CD4-positive, alpha-beta T cell (primary cell): ENCODE measurements at places on chromosomes 2 and 18.

- DNase-seq = no peak
- no peaks in the 10 kb centered on the region for H3K27me3 ChIP-seq
- H3K27ac ChIP-seq = no peak overlapping the region
- H3K36me3 ChIP-seq = no peaks in the 10 kb centered on the region
These were observed 12.5 kb downstream of the HDLBP start for GRCh38 chr2:241302759-241303651.

- peak within 1 kb of the TSS; percentile 53 for H3K4me3 ChIP-seq
- peak; percentile 81 for DNase-seq
- peaks cover 22% of the 10 kb centered on the region for H3K36me3 ChIP-seq
- H3K4me1 ChIP-seq = peaks cover 87% of the 10 kb centered on the region
- H3K27ac ChIP-seq = peak within 1 kb of the TSS; percentile 62
These were observed at the start of gene DUSP28 for GRCh38 chr2:240560084-240560479. DUSP28 (plus strand) TSS chr2:240560357; CDS start chr2:240560685, 328 bp downstream.

DNA sequence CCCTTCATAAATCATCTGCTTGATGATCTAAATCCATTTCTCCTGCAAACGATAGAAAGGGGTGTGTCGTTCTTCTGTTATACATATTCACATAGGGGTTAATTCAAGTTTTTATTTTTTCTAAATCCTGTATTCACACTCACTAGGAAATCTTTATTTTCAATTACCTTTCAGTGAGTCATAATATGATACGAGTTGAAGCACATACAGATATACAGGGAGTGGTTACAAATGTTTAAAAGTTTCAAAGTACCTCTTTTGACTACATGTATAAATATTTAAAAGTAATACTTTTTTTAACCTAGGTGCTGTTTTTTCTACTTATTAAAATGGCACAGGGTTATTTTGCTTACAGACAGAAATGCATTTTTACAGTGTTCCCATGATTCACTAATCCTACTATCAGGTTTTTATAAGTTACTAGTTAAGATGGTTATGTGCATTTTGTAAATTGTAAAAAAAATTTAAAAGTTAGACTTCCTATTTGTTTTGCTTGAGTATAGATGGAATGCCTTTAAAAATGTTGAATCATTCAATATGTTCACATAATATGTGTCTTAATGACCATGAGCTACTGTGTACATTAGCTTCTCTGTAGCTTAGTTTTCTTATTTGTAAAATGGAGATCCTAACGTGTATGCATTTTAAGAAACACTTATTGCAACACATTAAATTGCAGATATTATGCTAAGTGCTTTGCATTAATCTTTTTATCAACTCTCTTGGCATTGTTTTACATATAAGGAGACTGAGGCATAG lies 1378.1 kb downstream of the DSC3 start:
- no peaks in the 10 kb centered on the region for H3K4me1 ChIP-seq
- no peak for DNase-seq
- no peak overlapping the region for H3K4me3 ChIP-seq

DNA sequence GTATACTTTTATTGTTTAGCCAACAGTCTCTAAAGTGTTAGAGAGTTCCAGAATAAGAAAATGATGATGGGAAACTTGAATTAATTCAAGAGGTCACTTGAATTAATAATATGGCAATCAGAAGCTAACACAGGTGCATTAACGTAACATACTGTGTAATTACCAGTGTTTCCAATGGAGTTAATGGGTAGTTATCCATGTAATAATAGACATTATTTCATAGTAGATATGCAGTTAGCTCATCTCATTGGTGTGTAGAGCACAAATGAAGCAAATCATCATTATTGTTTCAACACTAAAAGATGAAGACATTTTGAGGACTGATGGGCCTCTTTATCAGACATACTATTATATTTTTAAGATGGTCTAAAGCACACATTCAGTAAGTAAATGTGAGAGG lies 460.3 kb upstream of the HNRNPA3 start:
- no peak overlapping the region for H3K4me3 ChIP-seq
- no peaks in the 10 kb centered on the region for H3K4me1 ChIP-seq
- H3K27me3 ChIP-seq = no peaks in the 10 kb centered on the region

DNA sequence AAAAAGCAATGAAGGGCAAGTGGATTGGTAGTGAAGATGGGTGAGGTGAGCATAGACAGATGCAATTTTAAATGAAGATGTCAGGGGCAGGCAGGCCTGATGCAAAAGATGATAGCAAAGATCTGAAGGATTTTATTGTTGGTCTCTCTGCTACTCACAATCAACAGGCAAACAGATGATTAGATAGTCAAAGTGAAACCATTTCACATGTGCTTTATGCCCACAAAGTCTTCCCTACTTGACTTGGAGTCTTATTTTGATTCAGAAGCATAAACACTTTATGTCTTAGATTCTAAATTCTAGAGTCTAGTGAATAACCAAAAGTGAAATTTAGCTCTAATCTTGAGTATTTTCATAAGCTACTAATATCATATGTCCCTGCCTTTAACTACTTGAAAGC lies 153.8 kb upstream of the HNRNPA3 start:
- no peak overlapping the region for H3K27ac ChIP-seq
- DNase-seq = no peak
- no peaks in the 10 kb centered on the region for H3K27me3 ChIP-seq
- H3K4me1 ChIP-seq = no peaks in the 10 kb centered on the region

DNA sequence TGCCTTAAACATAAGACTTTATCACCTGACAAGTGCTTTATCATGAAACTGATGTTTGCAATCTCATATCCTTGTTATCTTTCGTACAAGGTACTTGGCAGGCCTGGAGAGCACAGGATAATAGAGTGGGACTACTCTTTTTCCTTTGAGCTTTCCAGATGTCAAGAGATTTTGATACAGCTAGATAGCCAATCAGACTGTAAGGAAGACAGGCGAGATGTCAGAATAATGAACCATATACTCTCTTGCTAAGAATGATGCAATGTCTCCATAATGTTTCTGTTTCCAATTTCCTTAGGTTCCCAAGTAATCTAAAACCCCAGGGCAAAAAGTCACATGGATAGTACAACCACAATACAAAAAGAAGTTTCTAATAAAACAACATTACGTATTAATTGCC lies 313.1 kb downstream of the PDE11A start:
- DNase-seq = no peak
- peaks cover 6% of the 10 kb centered on the region for H3K4me1 ChIP-seq
- no peak overlapping the region for H3K27ac ChIP-seq
- no peaks in the 10 kb centered on the region for H3K27me3 ChIP-seq
- no peak overlapping the region for H3K4me3 ChIP-seq

GRCh38 chr2:55164534-55165480 lies 67.3 kb downstream of the CLHC1 start:
- no peak for DNase-seq
- no peaks in the 10 kb centered on the region for H3K4me1 ChIP-seq
- H3K4me3 ChIP-seq = no peak overlapping the region
- H3K27ac ChIP-seq = no peak overlapping the region

DNA sequence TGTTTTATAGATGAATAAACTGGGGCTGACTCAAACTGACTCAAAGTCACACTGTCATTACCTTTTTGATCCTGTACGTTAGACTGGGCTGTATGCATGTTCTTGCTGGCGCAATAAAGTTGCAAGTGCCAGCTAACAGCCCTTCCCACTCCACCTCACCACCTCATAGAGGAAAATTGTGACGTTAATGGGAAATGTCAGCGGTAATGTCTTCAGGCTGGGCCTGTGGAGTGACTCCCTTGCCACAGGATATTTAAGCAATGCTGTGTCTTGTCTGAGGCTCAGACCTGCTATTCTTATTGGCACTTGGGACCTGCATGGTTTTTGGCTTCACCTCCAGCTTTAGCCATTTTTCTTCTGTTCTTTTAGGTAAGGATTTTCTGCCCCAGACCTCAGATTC lies 25.2 kb upstream of the CASP10 start:
- H3K4me3 ChIP-seq = no peak overlapping the region
- H3K27me3 ChIP-seq = no peaks in the 10 kb centered on the region
- no peak for DNase-seq
- H3K36me3 ChIP-seq = peaks cover 96% of the 10 kb centered on the region
- peak overlapping the region; percentile 63 for H3K27ac ChIP-seq

DNA sequence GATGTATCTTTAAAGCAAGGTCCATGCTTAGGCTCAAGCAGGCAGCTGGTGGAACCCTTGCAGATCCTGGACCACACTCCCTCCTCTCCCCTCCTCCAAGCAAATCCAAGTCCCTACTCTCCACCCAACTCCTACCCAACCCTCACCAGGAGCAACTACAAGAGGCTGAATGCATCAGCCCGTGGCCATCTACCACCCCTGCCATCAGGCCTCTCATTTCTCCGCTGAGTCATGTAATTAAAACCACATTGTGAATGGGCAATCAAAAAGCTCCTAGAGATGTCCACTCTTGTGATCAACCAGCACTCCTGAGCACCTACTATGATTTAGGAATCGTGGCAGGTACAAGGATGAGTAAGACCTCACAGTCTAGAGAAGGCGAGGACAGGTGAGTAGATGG lies 142.2 kb upstream of the CAPN13 start:
- no peak for DNase-seq
- no peak overlapping the region for H3K4me3 ChIP-seq

- peak within 1 kb of the TSS; percentile 57 for H3K4me3 ChIP-seq
- DNase-seq = peak; percentile 70
- H3K36me3 ChIP-seq = peaks cover 11% of the 10 kb centered on the region
These were observed at the start of gene CD226 for GRCh38 chr18:69947361-69948133. CD226 (minus strand) TSS chr18:69947873; CDS start chr18:69947406, 467 bp downstream.

GRCh38 chr2:109473616-109474318 lies 140.0 kb downstream of the SEPTIN10 start:
- H3K36me3 ChIP-seq = no peaks in the 10 kb centered on the region
- H3K27ac ChIP-seq = no peak overlapping the region
- H3K4me3 ChIP-seq = no peak overlapping the region
- no peaks in the 10 kb centered on the region for H3K4me1 ChIP-seq
- DNase-seq = no peak

DNA sequence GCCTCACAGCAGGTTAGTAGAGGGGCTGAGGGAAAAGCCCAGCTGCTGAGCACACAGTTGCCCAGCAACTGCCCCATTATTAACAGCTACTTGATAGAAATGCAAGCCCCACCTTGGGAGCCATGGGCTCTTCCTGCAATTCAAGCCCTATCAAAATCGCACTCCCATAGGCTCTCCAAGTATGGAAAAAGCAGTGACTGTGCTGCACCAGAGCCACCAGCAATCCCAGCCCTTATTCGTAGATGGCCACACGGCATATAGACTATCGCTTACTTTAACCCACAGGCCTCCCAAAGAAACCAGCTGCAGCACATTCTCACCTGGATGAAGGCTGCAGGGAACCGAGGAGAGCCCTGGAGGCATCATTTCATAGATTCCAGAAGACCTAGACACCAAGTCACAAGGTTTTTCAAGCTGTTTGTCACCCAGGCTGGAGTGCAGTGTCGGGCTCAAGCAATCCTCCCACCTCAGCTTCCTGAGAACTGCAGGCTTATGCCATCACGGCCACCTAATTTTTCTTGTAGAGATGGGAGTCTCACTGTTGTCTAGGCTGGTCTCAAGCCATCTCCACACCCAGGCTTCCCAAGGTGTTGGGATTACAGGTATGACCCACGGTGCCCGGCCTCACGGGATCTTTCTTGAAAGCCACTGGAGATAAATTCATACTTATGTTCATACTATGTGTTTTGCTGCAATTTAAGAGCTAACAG lies 11.3 kb downstream of the NCL start:
- no peaks in the 10 kb centered on the region for H3K27me3 ChIP-seq
- no peak overlapping the region for H3K4me3 ChIP-seq
- H3K4me1 ChIP-seq = peaks cover 8% of the 10 kb centered on the region
- no peak for DNase-seq
- no peak overlapping the region for H3K27ac ChIP-seq

DNA sequence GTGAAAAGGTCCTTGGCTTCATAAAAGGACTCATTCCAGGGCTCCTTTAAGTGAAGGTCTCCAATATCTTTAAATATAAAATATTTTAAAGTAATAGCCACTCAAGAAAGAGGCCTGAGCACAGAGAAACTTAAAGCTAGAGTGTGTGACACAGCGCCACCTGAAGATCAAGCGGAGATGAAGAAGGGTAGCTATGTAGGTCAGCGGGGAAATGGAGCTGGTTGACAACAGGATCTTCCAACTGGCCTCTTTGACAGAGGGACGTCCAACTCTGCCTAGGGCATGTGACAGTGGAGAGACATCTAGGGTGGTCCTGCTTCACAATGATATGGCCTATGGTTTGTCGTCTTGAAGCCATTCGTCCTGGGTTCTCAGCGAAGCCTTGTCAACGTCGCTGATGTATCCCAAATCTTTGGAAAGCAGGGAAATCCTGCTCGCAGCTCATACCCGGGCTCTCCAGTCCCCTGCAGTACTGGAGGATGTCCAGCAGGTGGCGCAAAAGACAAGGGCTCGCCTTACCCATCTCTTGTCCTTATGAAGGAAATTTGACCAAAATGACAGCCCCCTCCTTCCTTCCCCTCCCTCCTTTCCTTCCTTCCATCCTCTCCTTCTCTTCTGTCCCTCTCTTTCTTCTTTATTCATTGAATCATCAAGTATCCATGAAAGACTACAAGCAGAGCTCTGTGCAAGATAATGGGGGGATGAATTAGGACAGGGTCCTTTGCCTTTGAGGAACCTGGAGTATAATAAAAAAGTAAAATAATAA lies 59.6 kb downstream of the LONRF2 start:
- DNase-seq = peak; percentile 38
- no peaks in the 10 kb centered on the region for H3K27me3 ChIP-seq
- H3K4me3 ChIP-seq = no peak overlapping the region
- no peaks in the 10 kb centered on the region for H3K36me3 ChIP-seq
- no peaks in the 10 kb centered on the region for H3K4me1 ChIP-seq

DNA sequence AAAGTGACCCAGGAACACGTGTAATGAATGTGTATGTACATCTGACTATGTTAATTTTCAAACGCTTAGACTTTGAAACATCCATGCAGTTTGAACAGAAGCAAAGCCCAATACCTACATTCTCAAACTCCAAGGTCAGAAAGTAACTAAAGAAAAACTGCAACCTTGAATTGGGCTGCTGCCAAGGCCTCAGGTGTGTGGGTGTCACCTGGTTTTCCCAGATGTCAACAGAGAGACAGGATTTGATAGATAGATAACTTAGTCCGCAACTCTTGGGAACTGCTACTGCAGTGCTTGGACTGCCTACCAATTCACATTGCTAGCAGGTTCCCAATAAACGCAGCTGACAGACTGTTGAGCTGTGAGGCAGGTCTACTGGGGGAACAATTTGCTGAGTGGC lies 78.7 kb upstream of the PAPOLG start:
- H3K4me1 ChIP-seq = peaks cover 3% of the 10 kb centered on the region
- peaks cover 5% of the 10 kb centered on the region for H3K27me3 ChIP-seq
- H3K27ac ChIP-seq = no peak overlapping the region
- no peak overlapping the region for H3K4me3 ChIP-seq
- no peaks in the 10 kb centered on the region for H3K36me3 ChIP-seq

DNA sequence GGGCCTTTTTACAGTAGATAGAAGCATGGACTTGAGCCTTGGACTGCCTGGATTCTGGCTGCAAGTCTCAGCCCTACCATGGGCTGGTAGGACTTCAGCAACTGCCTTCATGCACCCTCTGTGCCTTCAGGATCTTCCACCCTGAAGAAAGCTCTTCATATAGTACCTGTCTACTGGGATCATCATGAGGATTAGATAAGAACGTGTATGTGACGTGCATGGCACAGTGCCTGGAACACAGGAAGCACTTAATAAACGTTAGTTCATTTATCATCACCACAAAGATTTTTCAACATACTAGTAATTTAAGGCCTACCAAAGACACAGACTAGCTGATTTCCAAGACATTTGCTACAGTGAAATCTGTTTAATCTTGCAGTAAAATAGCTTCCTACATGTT lies 53.2 kb upstream of the ITM2C start:
- H3K27ac ChIP-seq = no peak overlapping the region
- DNase-seq = no peak
- peaks cover 77% of the 10 kb centered on the region for H3K36me3 ChIP-seq
- no peaks in the 10 kb centered on the region for H3K27me3 ChIP-seq
- no peak overlapping the region for H3K4me3 ChIP-seq
